ENCODE measurements at places on chromosomes 2 and 18. TPM values are rescaled to one million over a fixed set of nuclear protein-coding genes. Genes with fewer than 3 reads are reported as not detected.

HNMT gene
- total RNA-seq: 2.8 TPM

GRCh38 chr2:64650296-64650695 lies 3.4 kb downstream of the SERTAD2 start:
- DNase-seq: no peak

STAT4 gene
- total RNA-seq: 0.44 TPM

NTSR2 gene
- not detected for total RNA-seq

TFCP2L1 gene
- total RNA-seq: 3.7 TPM

GRCh38 chr18:74416124-74416523 lies 41.0 kb downstream of the DIPK1C start:
- DNase-seq: no peak

- no peak for DNase-seq
Observed at GRCh38 chr2:100350661-100351185, 28.4 kb upstream of the LONRF2 start.

- no peak for DNase-seq
Observed at GRCh38 chr2:575030-575726, 102.0 kb downstream of the TMEM18 start.

- DNase-seq: no peak
Observed at GRCh38 chr2:65015731-65016130, 26.5 kb downstream of the SLC1A4 start.

- DNase-seq: no peak
Observed at GRCh38 chr2:229582151-229582550, 132.2 kb downstream of the DNER start.

DNA sequence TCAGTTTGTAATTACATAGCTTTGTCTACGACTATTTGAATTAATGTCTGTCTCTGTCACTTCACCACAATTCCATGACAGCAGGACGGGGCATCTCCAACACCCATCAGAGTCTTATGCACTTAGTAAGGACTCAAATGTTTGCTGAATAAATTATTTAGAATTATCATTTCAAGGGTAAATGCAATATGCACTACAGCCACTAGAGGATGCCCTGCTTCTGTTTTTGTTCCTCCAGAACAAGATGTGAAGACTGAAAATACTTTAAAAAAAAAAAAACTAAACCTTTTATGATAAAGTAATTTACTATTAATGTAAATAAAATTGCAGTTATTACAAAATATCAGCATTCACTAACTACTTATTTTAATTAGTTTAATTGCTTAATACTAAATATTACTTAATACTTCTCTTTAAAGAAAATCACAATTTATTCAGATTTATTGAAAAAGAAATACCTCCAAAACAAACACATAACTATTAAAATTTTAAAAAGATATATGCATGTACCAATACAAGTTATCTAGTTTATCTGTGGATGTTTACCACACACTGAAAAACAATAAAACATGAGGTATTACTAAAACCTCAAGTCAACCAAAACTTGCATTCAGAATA lies 3.2 kb downstream of the PIGN start:
- DNase-seq: no peak

- DNase-seq: no peak
Observed at GRCh38 chr18:55031979-55032378, 72.7 kb upstream of the CCDC68 start.

- no peak for DNase-seq
Observed at GRCh38 chr2:227671170-227671905, 4.7 kb downstream of the SCYGR5 start.

DNA sequence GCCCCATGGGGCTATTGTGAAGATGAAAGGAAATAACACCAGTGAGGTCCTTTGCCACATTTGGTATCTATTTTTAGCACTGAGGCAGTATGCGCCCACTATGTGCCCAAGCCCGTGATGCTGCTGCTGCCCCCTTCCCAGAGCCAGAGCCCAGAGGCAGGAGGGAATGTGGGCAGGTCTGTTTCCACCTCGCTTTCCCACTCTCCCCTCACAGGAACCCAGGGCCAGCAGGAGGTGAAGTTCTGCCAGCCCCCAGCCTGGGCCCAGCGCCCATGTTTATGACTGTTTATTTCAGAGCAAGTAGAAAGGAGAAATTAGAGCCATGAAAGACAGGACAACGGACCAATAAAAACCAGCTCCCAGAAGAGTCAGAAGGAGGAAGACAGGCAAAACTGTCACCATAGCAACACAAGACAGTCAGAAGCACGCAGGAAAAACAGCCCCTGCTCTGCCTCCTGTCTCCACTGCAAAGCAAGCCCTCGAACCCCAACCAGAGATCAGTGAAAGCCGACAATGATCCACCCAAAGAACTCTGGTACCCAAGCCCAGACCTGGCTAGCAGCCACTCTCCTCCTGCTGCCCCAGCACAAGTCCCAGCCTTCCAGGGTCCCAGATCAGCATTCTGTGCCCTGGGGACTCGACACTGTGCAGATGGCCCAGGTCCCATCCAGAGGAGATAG lies 1.4 kb downstream of the CYRIA start:
- no peak for DNase-seq

GRCh38 chr2:174826051-174826450 lies 61.8 kb upstream of the CHRNA1 start:
- DNase-seq: no peak

DNA sequence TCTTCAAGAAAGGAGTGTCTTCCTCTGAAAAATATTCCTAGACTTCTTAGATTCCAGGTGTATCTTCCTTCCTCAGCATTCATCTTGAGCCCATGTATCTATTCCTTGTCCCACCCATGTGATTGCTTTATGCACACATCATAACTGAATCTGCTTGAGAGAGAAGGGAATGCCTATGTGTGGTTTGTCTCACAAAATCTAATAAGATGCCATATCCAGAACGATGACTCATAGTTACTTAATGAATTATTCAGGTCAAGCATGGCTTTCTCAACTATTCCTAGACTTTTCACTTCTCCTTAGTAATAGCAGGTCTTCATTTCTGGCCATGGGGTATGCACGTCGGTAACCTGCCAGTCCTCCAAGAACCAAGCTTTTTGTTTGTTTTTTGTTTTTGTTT lies 121.8 kb downstream of the SETBP1 start:
- DNase-seq: no peak

Measured in WTC11 (cell line).